ENCODE measurements at places on chromosomes 16 and 17. TPM values are rescaled to one million over a fixed set of nuclear protein-coding genes. Genes with fewer than 3 reads are reported as not detected.

GRCh38 chr16:86241681-86242080 is 268.6 kb upstream of the FOXF1 start:
- no peak for DNase-seq

DNA sequence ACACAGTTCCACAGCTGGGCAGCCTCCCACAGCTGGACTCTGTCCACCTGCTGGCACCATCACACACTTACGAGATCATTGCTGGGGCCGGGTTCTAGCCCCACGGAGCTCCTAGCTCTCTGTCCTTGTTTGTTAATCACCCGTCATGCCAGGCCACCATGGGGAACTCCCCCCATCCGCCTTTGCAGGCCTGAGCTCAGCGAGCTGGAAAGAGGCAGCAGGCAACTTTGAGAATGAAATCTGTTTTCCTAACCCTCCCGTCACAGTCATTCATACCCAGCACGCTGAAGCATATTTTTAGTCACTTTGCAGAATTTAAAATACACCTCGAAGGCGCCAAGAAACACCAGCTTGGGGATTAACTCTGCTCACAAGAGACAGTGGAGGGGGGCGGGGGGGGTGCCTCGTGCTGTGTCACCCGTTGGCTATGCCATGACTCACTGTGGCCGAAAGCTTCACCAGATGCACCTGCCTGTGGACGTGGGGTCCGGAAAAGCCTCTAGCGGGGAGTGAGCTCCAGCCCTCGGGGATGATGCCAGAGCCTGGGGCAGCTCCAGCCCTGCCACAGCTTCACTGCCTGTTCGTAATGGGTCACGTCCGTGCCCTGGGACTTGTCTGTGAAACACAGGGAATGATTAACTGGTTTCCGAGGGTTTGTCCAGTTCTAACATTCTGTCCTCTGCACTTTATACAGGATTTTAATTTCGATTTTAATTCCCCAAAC is 1.4 kb upstream of the SPNS2 start:
- DNase-seq, result no peak

DNA sequence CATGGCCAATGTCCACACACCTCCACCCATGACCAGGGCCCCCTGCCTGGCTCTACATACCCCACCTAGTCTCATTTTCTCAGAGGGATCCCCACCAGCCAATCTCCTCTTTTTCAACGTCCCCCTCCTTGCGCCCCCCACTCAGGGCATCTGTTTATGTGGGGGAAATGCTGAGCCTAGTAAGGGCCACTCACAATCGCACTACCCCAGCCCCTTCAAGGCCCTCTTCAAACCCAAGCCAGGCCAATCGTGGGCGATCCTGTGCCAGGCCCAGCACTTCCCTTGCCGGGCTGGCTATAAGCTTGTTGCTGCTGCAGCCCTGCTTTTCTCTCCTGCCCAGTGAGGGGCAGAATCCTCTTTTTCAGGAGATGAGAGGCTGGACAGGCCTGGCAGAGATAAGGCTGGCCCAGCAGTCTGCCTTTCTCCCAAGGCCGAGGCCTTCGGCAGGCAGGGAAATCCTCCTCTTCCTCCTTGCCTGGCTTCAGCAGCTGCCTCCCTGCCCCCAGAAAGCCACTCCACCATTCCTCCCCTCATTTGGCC is 16.1 kb downstream of the HSD11B2 start:
- no peak for DNase-seq

DNA sequence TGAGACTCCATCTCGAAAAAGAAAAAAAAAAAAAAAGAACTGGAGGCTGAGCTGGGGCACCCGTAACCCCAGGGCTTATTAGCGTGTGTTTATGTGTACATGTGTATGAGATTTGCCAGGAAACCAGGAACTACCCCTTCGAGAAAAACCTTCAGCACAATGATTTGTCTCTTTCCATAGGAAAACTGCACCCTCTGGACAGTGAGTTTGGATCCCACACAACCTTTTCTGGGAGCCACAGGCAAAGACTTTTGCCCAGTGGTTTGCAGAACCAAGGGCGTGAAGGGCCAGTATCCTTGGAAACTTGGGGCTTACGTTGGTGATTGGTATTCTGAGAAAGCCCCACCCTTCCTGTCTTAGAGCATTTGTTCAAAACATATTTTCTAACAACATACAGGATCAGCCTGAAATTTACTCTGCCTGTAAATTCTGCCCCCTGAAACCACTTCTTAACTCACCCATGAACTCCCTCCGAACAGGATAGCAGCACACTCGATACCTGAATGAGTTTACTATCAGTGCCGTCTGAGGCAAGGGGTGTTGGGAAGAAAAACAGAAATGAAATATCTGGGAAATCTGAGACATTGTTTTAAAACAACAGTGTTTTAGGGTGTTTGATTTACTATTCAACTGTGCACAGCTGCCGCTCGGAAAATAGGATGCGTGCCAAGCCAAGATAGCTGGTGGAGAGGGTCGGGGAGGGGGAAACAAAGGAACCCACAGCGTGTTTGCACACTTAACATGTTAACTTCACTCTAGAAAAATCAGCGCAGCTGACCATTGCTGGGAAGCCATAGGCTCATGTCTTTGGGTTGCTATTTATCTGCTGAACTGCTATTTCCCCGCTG is 40.2 kb upstream of the MAF start:
- no peak for DNase-seq

- DNase-seq, result no peak
Observed at GRCh38 chr17:73320601-73321264, 8.9 kb upstream of the CDC42EP4 start.

- no peak for DNase-seq
Observed at GRCh38 chr16:84293406-84293805, 1.3 kb upstream of the WFDC1 start.

GRCh38 chr16:25051406-25052150 is 36.4 kb upstream of the ARHGAP17 start:
- DNase-seq, result no peak

- no peak for DNase-seq
Observed at GRCh38 chr16:56364865-56365264, 60.5 kb downstream of the AMFR start.

DNA sequence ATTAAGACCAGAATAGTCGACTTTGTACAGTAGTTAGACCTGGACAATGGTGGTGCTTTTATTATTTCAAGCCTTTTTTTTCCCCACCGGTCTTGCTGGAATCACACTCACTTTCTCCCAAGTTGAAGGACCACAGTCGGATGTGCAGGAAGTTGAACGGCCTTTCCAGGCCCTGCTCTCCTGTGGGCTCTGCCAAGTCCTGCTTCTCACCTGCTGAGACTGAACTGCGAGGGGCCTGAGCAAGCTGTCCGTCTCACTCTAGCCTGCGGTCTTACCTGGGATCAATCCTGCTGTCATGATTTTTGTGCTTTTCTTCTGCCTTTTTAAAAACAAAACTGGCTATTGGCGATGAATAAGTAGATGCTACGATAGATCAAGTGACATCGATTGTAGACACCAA is 1.3 kb downstream of the TLCD3A start:
- no peak for DNase-seq

DNA sequence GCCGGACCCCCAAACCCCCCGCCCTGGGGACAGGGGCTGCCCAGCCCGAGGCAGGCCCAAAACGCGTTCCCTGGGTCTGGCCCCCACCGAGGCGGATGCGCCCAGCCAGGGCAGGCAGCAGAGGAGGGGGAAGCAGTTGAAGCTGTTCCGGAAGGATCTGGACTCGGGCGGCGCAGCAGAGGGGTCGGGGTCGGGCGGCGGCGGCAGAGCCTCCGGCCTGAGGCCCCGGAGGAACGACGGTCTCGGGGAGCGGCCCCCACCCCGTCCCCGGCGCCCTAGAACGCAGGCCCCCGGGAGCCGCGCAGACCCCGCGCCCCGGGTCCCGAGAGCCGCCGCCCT is 22.9 kb upstream of the ZFPM1 start:
- no peak for DNase-seq

GRCh38 chr16:30395992-30396585 is 869 bp downstream of the ZNF48 start:
- DNase-seq, result no peak

DNA sequence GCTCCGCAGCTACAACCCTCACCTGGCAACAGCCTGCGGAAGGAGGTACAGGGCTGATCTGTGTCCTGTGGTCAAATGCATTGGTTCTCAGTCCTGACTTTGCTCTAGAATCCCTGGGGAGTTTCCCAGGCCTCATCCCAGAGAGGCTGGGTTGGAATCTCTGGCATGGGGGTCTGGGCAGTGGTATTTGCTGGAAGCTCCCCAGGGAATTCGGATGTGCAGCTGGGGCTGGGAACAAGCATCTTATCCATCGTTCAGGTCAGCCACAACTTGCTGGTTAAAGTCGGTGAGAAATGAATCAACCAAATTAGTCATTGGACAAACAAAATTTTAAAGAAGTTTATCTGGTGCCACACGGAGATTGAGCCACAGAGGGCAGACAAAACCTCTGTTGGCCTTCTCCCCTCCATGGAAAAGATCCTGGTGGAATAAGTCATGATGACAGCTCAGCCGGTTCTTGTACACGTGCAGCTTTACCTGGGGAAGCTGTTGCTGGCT is 231.2 kb downstream of the FOXL1 start:
- no peak for DNase-seq

- no peak for DNase-seq
Observed at GRCh38 chr17:31386542-31387075, 4.9 kb upstream of the RAB11FIP4 start.

GRCh38 chr17:57707892-57708291 is 37.2 kb downstream of the CCDC182 start:
- DNase-seq, result no peak

- DNase-seq, result no peak
Observed at GRCh38 chr16:70663524-70664324, 17.4 kb downstream of the IL34 start.

DNA sequence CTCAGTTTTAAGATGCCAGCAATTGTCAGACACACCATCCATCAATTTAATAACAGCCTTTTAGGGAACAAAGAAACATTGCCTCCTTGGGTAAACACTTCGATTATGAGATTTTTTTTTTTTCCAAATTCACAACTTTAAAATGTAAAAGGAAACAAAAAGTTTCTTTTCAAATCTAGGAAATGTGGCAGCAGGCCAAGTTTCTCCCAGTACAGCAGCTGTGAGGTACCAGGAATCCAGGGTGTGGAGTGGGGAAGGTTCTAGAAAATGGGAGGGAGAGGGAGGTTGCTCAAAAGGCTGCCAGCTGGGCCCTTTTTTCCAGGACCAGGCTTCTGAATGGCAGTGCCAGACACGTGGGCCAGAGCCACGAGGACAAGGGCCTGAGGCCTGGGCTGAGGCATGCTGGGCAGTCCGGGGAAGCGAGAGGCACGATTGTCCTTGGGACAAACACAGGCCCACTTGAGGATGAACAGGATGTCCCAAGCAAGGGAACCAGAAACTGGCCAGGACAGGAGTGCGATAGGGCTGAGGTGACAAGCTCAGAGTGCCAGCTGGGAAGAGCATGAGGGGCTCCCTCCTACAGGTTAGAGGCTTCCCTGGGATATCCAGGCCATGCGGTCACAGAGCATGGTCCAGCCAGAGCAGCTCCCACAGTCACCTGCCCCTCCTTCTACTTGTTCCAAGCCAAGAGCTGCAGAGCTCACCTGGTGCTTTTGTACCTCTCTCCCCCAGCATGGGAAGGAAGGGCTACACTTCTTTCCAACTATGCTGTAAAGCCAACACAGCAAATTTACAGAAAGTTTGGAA is 215.1 kb downstream of the KATNIP start:
- no peak for DNase-seq

- no peak for DNase-seq
Observed at GRCh38 chr16:56264609-56264972, 73.3 kb downstream of the GNAO1 start.

DNA sequence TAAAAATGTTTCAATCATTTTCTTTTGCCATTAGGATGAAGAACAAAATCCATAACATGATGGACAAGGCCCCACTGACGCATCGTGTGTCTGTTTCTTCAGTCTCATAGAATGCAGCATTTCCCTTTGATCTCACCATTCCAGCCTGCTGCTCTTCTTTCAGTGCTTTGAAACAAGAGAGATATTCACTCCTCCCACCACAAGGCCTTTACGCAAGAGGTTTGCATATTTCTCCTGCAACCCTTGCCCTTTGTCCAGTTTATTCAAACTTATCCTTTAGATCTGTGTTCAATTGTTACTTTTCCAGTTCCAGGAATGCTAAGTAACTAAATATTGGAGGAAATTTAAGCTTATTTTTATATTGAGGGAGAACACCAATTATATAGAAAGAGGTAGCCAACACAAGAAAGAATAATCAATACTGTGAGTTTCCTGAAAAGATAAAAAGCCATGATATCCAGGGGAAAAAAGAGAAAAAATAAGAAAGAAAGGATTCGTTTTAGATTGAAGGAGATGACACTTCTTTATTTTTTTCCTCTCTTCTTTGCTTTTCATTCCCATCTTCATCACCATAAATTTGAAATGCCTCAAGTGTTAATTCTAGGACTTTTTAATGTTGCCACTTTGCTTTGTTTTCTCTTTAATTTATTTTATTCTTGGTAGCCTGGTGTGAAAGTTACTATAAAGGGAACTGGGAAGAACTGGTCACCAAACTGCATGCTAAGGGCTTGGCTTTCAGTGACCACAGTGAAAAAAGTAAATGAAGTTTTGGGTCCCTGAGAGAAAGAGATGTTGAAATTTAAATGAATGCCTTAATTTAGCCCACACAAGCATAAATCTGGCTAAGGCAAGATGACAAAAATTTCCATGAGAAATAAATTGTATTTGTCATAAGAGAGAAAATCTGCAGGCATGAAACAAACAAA is 102.1 kb downstream of the KIF2B start:
- DNase-seq, result no peak

DNA sequence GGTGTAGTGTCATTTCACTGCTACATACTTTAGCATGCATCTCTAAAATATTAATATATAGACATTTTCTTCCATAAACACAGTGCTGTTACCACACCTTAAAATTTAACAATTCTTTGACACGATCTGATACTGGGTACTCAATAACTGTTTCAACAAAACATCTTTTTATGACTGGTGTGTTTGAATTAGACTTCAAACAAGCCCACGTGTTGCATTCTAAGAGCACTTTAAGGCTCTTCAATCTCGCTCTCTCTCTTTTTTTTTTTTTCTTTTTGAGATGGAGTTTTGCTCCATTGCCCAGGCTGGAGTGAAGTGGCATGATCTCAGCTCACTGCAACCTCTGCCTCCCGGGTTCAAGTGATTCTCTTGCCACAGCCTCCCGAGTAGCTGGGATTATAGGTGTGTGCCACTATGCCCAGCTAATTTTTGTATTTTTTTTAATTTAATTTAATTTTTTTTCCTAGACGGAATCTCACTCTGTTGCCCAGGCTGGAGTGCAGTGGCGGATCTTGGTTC is 15.8 kb upstream of the SLC46A1 start:
- no peak for DNase-seq

DNA sequence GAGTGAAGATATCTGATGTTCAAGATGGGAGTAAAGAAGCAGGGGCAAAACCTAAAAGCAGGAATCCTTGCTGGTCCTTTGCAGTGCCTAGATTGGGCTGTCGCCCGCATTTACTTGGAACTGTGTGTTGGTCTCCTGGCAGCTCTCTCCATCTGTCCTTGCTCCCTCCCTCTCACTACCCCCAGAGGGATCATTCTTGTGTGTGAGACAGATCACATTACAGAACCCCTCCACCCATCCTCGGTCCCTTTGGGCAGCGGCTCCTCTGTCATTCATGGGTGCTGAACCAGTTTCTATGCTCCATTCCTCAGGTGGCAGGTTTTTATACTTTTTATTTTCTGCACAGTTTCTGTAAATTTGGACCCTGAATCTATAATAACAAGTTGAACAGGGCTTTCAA is 99.4 kb upstream of the MYOCD start:
- DNase-seq, result no peak

The KRTAP17-1 gene
- not detected for total RNA-seq

The FBXL19 gene
- total RNA-seq, result 22.4 TPM

The EPX gene
- not detected for total RNA-seq

The ZNF75A gene
- total RNA-seq, result 30.8 TPM

The HS3ST4 gene
- total RNA-seq, result not detected
